ENCODE measurements at places on chromosomes 11 and 22.

DNA sequence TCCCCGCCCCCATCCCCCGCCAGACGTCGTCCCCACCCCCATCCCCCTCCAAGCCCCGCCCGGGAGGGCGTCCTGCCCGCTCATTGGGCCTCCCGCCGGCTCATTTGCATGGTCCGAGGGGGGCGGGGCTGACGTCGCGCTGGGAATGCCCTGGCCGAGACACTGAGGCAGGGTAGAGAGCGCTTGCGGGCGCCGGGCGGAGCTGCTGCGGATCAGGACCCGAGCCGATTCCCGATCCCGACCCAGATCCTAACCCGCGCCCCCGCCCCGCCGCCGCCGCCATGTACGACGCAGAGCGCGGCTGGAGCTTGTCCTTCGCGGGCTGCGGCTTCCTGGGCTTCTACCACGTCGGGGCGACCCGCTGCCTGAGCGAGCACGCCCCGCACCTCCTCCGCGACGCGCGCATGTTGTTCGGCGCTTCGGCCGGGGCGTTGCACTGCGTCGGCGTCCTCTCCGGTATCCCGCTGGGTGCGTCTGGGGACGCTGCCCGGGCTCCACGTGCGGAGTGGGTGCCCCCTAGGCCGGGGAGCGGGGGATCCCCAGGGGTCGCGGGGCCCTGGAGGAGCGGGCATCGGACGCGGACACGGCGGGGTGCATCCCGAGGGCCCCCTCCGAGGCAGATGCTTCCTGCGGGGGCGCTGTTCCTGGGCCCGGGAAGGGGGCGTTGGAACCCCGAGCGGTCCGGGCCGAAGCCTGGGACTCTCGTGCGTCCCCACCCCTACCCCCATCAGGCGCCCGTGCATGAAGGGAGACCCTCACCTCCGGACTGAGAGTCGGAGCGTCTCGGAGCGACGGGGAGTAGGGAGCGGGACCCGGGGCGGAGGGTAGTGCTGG, at the start of gene PNPLA3:
Gene PNPLA3, plus strand, starts transcription at position 175 of the 834 bp plus-strand sequence. Its CDS starts 107 bp downstream, at position 282.
- peak; percentile 91 for DNase-seq

DNA sequence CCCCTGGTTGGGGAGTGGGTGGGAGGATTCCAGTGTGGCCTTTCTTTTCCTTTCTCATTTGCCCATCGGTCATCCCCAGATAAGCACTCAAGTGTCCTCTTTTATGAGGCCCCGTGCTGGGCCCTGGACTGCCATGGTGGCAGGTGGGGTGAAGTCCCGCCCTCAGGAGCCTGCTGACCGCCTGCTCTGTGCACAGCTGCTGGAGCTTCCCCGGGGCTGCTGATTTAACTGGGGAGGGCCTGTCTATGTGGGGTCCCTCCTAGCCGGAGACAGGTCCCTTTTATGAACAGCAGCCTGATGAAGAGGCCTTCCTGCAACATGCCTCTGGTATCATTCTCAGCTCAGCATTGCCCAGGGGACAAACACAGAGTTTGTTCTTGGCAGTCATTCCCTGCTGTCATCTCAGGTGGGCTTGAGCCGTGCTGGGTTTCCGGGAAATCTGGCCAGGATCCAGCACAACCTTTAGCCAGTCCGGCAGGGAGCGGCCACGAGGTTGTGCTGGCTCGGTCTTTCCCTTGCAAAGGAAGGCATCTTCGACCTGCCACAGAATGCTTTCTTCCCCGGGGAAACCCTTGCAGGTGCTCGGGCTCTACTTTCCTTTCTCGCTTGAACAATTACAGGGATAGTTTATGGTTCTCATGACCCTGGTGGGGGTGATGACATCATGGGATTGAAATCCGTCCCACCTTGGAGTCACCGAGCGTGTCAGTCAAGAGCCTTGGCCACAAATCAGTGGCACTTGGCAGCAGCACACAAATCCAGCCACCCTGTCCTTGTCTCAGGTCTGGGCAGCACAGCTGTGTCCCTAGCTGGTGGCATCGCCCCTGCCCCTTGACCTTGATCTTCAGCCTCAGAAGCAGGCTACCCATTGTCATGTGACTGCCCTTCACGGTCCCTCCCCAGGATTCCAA, 20.1 kb downstream of the ST14 start:
- no peak for DNase-seq

GRCh38 chr11:117794135-117794534, 2.9 kb downstream of the DSCAML1 start:
- no peak for DNase-seq

- no peak for DNase-seq
Measured at GRCh38 chr22:44823806-44824205, 71.4 kb downstream of the ARHGAP8 start.

GRCh38 chr22:47818496-47818895, 1056.0 kb downstream of the TBC1D22A start:
- no peak for DNase-seq

DNA sequence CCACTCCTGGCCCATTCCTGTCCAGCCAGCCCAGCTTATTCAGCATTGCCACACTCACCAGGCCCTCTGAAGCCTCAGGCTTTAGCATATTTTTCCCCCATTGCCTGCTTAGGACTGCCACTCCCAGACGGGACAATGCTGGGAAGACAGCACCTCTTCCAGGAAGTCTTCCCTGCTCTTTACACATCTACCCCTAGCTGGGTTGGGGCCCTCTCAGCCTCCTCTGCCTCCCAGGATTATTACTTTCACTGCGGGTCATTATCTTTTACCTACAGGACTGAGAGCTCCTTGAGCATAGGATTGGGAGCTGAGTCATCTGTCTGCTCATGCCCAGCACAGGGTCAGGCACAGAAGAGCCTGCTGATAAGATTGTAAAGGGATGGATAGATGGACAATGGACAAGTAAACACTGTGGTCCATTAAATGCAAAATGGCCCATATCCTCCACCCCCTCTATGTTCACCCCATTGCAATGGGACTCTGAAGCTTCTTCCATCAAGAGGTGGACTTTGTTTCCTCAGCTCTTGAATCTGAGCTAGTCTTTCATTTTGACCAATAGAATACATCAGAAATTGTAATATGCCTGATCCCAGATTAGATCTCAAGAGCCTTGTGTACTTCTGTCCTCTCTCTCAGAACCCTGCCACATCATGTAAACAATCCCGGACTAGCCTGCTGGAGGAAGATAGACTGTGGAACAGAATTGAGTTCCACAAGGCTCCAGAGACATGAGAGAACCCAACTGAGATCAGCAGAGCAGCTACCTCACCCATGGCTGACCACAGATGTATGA, 32.0 kb upstream of the LRRC32 start:
- DNase-seq = no peak

DNA sequence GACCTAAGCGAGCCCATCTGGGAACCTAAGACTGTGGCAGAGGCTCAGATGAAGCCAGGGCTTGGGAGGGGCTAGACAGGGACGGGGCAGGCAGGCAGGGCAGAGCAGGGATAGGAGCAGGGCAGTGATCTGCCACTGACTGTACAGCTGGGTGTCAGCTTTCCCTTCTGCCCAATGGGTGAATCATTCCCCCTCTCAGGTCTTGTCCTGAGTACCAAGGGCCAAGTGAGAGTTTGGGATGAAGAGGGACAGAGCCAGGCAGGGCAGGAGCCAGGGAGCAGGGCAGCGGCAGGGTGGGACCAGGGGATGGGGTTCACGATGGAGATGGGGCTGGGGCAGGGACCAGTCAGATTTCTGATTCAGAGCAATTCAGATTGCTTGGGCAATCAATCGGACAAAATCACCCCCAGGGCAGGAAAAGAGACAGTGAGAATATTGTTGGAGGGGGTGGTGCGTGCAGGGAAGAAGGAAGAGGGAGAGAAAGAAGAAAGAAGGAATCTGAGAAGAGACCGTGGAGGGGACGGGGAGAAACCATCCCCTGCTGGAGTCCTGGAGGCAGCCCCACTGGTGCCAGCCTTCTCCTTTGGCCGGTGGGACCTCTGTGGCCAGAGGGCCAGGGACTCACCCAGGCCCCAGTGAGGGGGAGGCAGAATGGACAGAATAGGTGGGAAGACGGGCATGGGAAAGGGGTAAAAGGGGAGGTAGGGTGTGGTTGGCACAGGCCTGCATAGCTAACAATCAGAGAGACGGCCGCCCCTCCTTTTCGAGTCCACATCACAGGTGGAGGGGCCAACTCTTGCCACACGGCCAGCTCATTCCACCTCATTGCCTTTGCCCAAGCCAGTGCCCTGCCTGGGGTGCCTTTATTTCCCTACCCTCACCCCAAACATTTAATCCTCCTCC, 47.2 kb downstream of the CYTH4 start:
- DNase-seq = no peak

Measured in hindlimb muscle (tissue), 1 donor.